ENCODE measurements at places on chromosomes 6 and 20.

- DNase-seq, result no peak
These were observed 49.1 kb downstream of the RFPL4B start for GRCh38 chr6:112396221-112396620.

DNA sequence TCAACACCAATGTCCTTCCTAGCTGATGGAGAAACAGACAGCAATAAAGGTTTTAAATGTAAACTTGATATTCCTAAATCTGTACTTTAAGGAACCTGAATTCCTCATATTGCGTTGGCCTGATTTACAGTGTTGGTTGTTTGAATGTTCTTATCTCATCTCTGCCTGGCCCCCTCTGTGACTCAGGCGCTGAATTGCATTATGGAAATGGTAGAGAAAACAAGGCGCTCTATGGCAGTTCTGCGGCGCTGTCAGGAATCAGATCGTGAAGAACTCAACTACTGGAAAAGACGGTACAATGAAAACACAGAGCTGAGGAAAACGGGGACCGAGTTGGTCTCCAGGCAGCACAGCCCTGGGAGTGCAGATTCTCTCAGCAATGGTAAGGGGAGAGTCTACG is 32.6 kb upstream of the C20orf144 start:
- no peak for DNase-seq

GRCh38 chr6:54907355-54907754 is 60.8 kb downstream of the FAM83B start:
- DNase-seq, result no peak

DNA sequence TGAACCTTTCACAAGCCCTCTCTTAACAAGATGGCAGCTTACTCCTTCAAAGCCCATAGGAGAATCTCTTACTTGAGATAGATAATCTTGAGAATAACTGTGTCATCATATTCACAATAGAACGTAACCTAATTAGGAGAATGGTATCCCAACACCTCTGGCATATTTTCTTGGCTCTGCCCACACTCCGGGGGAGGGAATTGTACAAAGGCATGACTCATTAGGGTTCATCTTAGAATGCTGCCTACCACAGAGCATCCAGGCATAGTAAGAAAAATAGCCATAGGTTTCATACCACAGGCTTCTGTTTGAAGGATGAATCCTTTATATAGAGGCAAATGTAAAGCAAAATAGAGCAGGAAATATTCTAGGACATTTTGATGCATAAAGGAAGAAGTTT is 1100.6 kb upstream of the CITED2 start:
- DNase-seq, result no peak

- DNase-seq, result no peak
These were observed 3.0 kb upstream of the HUS1B start for GRCh38 chr6:659716-660581.

GRCh38 chr6:46530896-46531295 is 39.6 kb upstream of the RCAN2 start:
- no peak for DNase-seq

DNA sequence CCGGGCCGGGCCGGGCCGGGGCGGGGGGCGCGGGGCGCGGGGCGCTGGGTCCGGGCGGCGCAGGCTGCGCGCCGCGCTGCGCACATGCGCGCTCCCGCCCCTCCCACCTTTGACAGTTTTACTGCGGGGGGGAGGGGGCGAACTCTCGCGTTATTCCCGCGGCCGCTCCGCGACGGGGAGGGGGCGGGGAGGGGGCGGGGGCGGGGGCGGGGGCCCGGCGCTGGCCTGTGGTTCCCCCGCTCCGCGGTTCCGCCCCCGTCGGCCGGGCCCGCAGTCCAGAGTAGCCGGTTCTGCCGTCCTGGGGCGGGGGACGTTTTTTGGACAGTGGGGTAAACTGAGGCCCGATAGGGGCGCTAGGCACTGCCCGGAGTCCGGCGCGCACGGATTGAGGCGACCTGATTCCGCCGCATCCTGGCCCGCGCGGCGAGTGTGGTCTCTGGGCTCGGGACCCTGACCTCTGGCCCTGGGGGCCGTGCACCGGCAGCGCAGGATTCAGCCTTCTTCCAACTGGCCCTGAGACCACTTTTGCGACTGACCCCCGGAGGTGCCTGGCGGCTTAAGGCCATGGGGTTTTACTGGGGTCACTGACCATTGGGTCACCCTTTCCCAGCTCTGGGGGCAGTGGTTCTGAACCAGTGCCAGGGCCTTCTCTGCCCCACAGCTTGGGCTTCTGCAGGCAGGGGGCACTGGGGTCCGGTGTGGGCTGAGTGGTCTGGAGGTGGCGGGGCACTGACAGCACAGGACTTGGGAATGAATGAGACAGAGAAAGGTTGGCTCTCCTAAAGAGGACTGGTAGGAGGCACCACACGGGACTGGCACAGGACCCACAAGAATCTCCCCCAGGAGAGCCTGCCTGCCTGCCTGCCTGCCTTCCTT is at the start of gene ZNF512B:
Gene ZNF512B, minus strand, starts transcription at position 93 of the 876 bp plus-strand sequence. CDS start 1,980 bp downstream, outside the sequence.
- peak; percentile 81 for DNase-seq

- DNase-seq, result no peak
These were observed 69.1 kb downstream of the FIG4 start for GRCh38 chr6:109760208-109760607.

DNA sequence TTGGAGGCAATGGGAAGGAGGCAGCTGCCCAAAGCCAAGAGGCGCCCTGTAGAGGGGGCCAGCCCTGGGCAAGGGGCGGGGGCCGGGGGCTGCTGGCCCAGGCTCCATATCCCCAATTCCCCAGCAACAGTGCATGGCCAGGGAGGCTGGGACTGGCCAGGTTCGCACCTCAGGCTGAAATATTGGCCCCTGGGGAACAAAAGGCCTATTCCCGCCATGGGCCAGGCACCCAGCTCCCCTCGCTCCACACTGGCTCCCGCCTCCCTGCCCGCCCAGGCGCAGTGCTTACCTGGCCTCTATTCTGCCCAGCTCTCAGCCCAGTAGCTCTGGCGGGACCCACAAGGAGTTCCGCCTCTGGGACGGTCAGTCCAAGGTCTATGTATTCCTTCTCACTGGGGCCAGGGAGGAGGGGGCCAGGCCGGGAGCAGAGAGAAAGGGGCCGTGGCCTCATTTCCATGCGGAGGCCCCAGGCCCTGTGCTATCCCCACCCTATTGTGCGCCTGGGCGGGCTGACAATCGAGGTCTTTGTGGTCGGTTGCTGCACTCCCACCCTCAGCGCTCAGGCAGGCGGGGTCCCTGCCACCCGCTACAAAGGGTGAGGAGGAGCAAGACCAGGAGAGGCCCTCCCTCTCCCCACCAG is 42.3 kb downstream of the YTHDF1 start:
- no peak for DNase-seq

DNA sequence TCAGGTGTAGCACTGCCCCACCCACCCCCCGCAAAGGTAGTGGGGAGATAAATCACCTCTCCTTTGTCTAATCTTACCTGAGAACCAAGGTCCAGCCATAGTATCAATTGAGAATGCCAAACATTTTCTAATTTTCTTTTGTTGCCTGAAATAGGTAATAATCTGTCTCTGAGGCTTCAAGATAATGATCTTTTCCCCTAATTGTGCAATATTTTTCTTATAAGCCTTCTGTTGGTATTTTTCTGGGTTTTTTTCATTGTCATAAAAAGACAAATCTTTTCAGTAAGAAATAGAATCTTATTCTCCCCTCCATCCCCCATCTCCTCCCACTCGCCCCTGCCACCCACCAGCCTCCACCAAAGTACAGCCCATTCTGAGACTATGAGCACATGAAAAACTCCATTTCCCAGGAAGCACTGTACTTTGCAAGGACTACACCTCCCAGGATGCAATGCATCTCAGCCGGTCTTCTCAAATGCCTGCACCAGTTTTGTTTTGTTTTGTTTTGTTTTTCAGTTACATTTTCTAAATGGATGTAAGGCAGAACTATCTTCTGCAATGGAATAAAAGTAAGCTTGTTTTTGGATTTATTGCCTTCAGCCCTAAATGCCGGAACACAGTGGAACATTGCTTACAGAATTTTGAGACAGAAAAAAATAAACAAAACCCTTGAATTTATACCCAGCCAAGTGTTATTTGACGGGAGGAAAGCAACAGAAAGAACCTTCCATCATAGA is 268.0 kb downstream of the TFAP2A start:
- DNase-seq, result no peak

DNA sequence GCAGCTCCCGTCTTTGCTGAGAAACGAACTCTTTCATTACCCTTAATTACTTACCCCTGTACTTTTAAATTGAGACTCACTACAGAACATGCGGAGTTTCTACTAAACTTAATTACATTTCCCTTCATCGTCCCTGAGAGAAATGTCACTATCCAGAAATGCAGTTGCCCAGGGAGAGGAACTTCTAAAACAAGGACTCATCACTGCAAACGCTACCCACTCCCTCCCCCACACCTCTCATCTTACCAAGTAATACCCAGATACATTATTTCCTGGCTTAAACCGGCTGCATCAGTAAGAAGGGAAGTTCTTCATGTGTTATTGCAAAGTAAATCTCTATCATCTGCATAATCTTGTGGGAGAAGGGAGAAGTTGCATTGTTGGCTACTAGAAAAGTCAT is 138.3 kb downstream of the IPCEF1 start:
- no peak for DNase-seq

GRCh38 chr6:13217206-13217905 is 111.0 kb downstream of the TBC1D7 start:
- no peak for DNase-seq

- DNase-seq, result no peak
These were observed 868.3 kb downstream of the EYS start for GRCh38 chr6:64838726-64839125.

DNA sequence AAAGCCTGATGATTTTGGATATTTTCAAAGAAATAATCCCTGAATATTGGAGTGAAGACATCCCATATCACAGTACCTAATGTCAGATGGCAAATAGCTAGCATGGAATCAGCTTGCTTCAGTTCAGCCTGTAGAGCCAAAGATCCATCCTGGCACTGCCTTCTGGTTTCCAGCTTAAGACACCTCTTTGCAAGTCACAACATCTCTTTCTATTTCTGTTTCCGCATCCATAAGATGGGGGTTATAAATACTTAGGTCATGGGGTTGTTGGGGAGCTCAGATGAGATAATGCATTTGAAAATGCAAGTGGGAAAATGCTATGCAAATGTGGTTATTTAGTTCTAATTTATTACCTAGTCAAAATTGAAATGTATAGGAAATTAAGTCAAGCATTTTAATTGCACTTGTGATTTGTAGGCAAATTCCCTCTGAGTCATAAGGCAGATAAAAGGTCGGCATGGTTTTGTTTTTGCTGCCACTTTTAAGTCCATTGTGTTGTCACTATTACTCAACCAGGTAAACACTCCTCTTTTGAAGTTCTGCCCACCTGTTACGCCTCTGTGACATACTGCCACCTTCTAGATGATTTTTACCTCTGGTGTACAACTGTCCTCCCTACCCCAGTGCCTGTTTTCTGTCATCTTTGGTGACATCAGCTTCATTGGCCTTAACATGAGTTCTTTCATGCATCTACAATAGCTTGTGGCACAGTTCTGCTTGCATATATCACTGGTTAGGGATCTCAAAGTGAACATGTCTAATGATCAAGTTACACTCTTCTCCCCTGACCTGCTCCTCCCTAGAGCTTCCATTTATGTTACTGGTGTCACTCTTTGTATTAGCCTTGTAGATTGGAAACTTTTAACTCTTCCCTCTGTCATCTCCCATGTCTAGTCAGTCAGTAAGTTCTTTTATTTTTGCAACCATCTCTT is 96.6 kb downstream of the CDKAL1 start:
- DNase-seq, result no peak

DNA sequence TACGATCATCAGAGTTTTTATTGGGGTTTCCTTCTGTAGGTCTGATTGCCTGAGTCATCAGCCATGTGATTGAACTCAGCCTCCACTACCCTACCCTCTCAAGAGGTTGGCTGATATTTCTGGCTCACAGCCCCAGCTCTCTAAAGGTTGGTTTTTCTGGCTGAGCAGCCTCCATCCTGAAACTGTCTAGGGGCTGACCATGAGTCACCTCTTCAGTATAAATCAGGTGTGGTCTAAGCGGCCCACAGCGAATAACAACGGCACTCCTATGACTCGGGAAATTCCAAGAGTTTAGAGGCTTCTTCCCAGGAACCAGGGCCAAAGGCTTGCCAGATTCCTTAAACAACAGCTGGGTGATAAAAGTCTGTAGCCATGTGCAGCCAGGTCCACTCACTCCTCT is 115.5 kb downstream of the SOD2 start:
- DNase-seq, result no peak

DNA sequence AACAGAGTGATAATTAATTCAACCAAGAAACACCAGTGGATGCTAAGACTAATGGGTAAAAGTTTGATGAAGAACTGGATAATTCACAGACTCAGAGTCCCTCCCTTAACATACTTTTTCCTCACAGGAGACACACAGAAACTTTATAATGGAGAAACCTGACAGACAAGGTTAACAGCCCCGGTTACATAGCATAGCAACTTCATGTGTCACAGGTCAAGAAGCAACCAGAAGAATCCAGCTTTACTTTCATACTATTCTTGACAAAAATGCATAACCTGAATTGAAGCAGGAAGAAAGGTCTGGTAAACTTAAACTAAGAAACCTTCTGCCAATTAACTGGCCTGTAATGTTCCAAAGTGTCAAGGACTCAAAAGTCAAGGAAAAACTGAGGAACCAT is 375.9 kb downstream of the RNF144B start:
- no peak for DNase-seq

GRCh38 chr20:4601630-4602296 is 119.9 kb upstream of the PRND start:
- peak; percentile 75 for DNase-seq

- peak; percentile 6 for DNase-seq
These were observed 21.8 kb upstream of the CCND3 start for GRCh38 chr6:41963371-41963770.

DNA sequence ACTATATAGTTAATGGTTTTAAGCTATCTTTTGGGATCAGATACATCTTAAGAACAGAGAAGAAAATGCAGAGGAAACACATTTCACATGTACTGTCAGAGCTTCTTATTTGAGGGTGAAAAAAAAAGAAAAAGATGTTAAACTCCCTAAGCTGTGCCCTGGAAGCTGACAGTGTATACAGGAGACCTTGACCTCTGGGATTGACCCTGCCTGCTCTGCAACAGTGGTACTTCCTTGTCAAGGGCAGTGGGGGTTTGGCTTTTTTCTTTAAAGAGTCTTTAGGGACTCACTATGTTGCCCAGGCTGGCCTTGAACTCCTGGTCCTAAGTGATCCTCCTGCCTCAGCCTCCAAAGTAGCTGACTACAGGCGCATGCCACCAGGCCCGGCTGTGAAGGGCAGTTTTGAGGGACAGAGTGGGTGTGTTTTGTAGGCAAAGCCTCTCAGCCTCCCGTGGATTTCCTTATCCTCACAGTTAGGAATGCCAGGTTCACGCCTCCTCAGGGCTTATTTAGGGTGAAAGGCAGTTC is 60.6 kb upstream of the SLC22A1 start:
- DNase-seq, result no peak

DNA sequence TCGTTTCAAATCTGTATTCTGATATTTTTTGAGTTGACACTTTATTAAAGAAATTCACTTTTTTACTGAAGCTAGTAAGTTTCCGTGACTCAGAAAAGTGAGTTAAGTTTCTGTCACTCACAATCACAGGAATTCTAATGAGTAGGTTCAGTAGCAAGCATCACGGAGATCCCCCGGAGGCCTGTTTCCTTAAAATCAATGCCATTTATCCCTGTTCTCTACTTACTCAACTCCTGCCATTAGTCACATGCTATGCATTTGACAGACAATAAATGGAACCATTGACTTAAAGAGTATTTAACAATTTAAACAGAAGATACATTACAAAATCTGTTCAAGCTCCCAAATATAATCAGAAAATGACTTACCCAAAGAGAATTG is 9.1 kb downstream of the SLC18B1 start:
- DNase-seq, result no peak

GRCh38 chr20:57505979-57506378 is 19.0 kb downstream of the CTCFL start:
- DNase-seq, result no peak

All from sciatic nerve (tissue), 2 donors.